EH (cell line): ENCODE measurements at places on chromosomes 2 and 18.

DNA sequence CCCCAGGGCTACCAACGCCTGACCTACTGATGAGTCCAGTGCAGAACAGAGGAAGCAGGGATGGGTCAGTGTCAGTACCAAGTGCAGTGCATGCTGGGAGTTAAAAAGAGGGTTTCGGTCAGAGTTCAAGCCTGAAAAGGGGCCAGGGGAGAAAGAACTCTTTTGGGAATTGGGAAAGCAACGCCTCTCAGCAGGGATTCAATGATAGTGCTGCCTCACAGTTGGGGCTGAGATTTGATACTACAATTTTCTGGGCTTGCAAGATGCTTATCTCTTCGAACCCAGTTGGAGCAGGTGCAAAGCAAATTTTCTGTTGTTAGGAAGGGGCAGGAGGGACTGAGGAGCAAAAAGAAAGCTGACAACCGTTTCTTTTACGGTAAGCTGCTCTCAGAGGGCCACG is 82.6 kb downstream of the CERKL start:
- no peak for DNase-seq

DNA sequence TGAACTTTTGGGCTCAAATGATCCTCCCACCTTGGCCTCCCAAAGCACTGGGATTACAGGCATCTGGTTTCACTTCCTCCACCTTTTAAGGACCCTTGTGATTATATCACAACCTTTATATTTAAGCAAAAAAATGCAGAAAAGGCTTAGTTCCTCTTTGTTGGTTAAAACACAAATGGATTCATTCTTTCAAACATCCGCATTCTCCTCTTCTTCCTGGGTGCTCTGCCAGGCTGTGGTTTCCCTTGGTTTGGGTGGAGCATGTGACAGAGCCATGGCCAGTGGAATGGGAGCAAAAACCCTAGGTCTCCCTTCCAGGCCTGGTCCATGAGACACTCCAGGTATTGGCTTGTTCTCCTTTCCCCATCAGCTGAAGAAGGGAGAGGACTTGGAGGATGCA is 9.9 kb upstream of the SLC66A3 start:
- DNase-seq = no peak

DNA sequence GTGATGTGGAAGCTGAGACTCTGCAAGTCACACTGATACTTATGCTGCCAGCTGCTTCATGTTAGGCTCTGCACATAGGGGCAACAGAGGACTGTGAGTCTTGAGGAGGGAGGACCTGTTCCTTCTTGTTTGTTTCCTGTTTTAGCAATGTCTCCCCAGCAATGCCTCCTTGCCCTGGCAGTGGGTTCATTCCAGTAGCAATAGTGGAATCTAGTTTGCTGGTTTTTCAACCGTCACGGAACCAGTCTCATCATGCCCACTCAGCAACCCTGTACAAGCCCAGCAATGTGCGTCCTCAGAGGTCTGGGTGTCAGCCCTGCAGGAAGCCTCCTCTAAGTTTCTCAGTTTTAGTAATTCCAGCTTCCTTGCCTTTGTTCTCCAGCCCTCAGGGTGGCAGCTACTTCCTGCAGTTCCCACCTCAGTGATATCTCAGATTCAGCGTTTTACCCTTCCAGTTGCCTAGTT is 20.5 kb upstream of the ITGB6 start:
- DNase-seq = no peak

DNA sequence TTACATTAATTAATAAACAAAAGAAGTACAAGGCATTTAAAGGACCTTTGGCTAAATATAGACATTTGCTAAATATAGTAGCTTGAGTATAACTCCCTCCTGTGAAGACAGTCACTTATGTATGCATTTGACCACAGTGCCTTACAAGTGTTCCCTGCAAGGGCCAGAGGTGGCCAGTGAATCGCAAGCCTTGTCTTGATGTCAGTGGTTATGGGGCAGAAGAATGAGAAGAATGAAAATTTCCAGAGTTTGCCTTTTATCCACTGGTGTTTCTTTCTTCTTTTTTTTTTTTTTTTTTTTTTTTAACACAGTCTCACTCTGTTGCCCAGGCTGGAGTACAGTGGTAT is 1.8 kb downstream of the LRRFIP1 start:
- DNase-seq = peak; percentile 80

GRCh38 chr2:60149176-60149575 is 404.3 kb downstream of the BCL11A start:
- DNase-seq = no peak

GRCh38 chr2:231413456-231413855 is 17.9 kb downstream of the B3GNT7 start:
- no peak for DNase-seq

- peak; percentile 4 for DNase-seq
Observed at GRCh38 chr2:159562248-159562647, 54.1 kb downstream of the BAZ2B start.

DNA sequence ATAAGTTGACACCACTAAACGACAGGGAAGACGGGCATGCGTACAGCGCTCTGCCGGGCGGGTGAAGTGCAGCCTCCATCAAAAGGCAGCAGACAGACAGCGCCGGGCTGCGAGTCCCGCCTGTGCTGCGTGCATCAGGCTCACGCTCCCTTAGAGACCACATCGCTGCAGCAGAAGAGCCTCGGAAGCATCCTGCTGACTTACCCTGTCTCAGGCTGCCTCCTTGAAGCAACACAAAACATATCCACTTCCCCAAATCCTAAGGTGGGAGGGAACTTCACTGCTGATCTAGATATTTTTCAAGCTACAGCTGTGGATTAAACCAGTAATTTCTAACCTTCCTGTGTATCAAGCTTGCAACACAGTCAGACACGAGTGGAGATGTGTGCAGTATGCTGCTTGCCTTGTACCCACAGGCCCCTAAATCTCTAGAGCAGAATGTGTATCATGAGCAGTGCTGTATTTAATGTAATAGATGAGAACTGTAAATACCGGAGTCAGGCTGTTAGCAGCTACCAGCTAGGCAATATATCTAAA is 6.4 kb downstream of the MYT1L start:
- no peak for DNase-seq

DNA sequence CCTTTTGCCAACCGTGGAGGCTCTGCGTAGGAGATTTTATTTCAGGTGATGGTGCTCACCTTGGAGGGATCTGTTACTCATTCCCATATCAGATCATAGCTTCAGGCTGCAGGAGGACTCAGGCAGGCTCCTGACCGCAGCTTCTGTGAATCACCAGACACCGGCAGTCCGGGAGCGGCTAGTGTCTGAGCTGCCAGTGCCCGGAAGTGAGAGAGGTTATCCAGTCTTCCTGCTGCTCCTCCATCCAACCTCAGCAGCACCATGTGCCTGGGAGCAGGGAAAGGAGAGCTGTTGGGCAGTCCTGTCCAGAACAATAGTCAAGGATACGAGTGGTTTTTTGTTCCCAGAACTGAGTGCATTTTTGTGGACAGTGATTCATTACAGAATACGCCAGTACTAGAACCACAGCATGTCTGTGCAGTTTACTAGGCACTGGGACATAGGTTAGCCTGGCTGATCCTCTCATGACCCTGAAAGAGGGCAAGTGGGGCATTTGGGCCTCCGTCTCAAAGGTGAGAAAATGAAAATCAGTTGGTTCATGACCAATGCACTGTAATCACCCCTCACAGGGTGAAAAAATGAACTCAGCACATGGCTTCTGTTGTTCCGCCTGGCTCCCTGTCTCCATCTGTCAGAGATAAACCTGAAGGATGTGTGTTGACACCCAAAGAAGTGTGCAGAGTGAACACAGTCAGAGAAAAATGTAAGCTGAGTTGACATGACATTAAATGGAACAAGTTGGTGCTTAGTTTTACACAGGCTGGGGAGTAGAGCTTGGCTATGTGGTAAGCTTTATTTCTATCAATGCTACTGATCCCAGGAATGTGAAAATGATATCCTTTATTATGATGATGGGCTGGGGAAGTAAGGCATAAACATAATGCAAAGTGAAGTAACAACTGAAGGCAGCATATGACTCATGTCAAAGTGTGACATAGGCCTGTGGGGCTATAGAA is 12.2 kb downstream of the FHOD3 start:
- DNase-seq = peak; percentile 100

DNA sequence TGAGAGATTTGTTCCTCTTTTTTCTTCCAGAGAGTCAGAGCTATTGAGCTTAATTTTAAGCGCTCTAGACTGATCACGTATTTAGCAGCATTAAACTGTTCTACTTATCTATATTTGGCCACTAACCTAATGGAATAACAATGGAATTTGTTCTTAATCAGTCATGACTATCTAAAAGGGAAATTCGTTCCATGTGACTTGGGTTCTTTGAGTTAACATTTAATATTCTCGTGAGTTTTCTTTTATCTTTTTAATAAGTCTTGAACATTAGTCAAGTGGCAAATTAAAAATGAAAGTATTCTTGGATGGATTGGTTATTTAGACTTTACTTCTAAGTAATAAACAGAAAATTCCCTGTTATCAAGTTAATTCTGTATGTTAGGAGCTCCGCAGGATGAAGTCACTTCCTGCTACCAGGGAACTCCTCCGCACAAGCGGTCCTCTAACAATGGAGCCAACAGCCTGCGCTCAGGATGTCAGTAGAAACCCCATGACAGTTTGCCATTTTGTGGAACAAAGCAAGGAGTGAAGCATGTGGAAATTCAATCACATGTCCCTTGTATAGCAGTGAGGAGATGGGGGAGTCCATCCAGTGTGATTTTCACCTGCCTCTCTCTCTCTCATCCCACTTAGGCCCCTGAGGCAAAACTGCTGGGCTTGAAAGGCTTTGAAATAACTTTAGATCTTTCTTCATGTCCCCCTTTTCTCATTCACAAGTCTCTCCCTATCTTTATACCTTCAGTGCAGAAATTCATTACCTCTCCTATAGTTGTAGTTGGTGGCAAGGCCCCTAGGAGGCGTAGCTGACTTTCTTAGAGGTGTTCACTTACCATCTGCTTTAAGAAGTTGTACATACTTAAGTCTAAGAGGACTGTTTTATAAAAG is 138.1 kb downstream of the WDR7 start:
- DNase-seq = peak; percentile 43

DNA sequence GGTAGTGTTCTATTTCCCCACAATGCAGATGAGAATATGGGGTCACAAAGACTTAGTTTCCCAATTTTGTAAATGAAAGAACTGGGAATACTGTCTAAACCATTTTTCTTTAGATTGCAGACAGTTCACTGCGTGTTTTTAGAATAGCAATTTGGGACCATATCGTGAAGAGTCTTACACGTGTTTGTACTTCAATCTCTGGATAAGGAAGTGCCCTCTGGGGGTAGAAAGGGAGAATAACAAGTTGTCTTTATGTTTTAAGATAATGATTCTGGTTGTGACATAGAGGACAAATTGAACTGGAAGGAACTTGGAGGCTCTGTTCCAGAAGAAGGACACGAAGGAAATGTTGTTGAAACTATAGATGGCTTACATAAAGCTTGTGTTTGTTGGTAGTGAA is 457.7 kb downstream of the CBLN2 start:
- no peak for DNase-seq

DNA sequence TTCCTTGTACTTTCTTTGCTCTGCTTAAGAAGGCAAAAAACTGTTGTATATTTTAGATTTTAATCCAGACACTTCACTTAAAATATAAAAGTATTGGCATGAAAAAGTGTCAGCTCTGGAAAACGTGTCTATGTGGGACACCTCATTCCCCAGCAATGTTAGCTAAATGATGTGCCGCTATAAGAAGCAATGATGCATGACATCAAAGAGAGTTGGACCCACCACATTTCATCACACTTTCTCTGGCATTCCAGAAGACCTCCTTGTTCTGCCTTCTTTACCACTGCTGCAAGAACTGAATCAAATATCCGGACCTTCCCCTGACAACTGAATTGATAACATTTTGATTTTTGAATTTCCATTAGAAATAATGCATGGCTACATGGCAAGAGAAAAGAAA is 242.4 kb upstream of the TANK start:
- no peak for DNase-seq

- no peak for DNase-seq
Observed at GRCh38 chr2:143030127-143030526, 99.1 kb upstream of the ARHGAP15 start.

DNA sequence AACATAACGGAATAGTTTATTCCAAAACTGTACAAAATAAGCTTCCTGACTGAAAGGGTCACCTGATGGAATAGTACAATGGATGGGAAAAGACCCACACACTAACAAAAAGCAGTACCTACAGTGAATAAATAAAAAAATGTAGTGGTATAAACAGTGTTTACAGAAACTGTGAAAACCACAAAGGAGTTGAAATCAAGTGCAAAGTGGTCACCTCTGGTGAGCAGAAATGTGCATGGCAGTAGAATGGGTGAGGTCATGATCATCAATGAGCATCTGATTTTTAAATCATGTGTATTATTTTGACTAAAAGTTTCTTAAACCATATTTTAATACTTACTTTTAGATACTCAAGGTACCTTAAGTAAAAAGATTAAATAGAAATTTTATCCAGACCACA is 11.4 kb downstream of the WDSUB1 start:
- DNase-seq = no peak

DNA sequence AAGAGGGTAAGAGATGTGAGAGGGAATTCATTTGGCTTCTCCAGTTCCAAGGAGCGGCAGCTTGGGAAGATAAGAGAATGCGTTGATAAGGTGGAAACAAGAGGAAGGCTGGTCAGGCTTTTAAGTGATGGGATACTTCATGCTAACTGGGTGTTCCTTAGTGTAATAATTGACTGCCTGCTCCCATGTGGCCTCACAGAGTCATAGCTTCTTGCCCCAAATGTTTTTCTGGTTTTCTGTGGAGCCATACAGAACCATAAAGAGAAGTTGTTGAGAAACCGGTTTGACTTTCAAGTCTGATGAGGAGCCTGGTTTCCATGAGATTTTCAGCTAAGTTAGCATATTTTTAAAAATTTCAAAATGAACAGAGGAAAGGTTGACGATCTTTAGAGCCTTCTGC is 97.5 kb upstream of the ZFP36L2 start:
- DNase-seq = no peak

GRCh38 chr2:231671270-231672050 is 36.9 kb upstream of the PTMA start:
- no peak for DNase-seq

GRCh38 chr2:204842661-204843485 is 297.6 kb downstream of the PARD3B start:
- DNase-seq = peak; percentile 92

DNA sequence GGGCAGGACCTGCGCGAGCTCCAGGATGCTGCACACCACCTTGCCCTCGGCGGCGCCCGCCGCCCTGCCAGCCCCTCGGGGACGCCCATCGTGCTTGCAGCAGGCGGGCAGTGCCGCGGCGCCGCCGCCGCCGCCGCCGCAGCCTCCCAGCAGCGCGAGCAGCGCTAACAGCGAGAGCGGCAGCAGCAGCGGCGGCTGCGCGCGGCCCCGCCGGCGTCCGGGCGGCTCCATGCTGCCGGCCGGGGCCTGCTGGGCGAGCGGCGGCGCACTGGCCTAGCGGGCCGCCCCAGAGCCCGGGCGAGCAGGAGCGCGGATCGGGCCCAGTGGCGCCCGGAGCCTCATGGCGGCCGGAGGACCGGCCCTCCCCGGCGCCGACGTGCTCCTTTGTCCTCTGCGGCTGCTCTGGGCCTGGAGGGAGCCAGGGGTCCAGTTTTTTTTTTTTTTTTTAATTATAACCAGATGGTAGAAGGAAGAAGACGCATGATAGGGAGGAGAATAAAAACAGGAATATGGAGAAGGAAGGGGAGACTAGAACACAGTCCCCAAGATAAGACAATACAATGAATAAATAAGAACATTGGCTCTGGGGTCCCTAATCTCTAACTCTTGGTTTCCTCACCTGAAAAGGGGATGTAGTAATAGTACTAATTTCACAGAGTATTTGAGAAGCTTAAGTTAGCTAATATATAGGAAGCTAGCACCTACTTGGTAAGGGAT is 17.1 kb upstream of the ANKRD62 start:
- DNase-seq = peak; percentile 60

GRCh38 chr2:238169708-238170251 is 11.0 kb downstream of the ERFE start:
- DNase-seq = peak; percentile 98
